ENCODE measurements at places on chromosomes 3 and 15.

DNA sequence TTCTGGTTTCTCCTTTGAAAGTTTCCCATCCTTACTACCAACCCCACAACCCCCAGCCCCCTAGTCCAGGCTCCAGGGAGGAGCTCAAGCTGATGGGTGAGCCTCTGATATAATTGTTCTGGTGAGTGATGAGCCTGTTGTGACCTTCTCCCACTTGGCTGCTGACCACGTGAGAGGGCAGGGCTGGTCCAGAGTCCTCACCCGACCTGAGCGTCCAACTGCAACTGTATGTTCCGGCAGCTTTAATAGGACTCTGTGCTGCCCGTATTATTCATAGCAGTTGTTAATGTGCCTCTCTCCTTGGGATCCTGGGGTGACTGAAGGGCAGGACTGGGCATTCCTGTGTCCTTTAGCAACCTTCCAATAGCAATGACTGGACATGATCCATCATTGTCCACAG lies 56.2 kb downstream of the B3GNT5 start:
- no peak for DNase-seq

GRCh38 chr15:63350178-63350621 lies 31.4 kb downstream of the CA12 start:
- no peak for DNase-seq

DNA sequence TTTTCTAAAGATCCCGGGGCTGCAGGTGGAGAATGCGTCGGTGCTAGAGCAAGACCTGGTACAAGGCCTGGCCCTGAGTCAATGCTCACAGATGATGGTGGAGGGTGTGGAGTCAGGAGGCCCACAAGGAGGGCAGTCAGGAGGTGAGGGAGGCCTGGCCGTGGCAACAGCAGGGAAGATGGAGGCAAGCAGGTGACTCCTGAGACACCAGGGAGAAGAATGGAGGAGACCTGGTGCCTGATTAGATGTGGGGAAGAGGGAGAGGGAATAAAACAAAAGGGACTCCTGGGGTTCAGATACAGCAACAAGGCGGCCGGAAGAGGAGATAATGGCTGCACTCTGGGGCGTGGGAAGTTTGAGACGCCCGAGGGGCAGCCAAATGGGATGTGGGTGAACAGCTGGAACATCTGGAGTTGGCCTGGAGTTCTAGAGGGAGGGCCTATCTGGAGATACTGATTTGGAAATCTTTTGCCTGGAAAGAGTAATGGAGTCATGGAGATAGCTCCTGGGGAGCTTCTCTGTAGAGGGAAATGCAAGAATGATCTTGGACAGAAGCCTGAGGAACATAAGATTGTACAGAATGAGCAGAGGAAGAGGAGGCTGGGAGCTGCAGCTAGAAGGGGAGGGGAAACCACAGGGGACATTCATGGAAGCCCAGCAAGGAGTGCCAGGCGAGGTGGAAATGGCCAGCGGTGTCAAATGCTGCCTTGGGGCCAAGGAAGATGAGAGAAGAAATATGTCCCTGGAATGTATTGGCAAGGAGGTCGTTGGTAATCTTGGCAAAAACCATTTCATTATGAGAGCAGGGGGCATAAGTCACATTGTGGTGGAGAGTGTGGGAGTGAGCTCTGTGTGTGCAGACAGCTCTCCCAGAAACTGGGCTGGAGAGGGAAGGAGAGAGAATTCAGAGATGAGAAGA lies 67.5 kb upstream of the CORO2B start:
- DNase-seq = no peak

DNA sequence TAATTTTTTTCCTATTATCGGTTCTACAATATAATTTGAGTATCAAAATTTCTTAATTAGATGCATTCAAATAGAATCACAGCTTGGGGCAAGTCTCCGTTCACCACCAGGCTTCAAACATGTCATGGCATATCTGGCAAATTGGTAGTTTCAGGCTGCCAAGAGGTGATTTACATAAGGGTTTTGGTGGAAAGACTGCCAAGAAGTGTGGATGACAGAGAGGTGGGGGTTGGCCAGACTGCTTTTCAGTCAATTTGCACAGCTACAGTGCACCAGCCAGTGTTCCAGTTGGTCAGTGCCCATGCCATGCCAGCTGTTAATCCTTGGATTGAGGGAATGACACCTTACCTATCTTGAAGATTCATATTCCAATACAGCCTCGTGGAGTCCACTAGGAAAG lies 8.4 kb upstream of the GSK3B start:
- no peak for DNase-seq

DNA sequence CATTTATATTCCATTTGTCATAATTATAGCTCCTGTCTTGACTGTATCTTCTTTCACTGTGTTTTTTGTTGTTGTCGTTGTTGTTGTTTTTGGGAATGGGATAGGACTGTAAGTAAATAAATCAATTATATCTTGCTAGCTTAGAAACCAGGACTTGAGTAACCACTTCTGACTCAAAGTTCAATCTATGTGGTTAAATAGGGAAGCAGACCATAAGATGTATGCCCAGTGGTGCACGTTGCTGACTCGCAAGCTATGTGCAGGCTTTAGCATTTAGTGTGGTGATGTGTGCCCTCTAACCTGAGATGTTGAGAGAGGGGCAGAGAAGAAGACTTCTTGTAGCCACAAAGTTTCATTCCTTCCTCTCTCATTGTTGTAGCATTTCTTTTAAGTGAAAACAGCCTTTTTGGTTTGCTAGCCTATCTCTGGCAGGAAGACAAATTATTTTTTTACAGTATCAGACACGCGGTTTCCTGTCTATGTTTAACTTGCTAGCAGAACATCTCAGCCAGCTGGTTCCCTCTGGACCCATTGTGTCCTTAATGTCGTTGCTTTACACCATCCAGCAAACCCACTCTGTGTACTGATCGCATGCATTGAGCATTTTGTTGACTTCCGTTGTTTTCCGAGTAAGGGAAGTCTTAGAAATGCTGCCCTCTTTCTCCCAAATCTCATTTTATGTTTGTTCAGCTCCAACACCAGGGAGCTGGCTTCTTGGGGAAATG lies 52.1 kb downstream of the TGFBR2 start:
- DNase-seq = no peak

DNA sequence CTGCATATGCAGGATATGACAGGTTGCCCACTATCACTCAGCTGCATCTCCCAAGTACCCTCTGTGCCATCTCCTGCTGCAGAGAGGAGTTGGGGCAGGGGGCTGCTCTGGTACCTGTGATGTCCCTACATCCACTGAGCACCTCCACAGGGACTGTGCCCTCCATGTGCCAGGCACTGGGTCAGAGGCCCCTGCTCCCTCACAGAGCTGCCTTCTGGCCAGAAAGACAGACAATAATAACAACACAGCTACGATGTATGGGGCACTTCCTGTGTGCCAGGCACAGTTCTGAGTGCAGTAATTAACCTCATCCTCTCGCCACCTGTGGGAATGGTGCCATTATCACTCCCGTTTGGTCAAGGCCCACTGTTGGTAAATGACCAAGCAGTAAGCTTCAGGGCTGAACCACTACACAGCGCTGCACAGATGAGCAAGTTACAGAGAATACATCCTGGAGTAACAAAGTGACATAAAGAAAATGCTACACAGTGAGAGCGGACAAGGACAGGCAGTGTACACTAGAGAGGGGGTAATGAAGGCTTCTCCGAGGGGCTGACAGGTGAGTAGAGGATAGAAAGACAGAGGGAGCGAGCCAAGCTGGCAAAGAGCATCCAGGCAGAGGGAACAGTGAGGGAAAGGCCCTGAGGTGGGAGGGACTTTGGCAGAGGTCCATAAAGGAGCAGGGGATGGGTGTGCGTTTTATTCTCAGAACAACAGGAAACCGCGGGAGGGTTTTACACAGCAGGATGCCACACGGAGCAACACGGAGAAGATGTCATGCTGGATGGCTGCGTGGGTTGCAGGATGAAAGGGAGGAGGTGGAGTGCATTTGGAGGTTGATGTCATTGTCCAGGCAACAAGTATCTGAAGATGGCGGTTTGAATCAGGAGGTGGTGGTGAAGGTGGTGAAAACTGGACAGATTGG lies 13.6 kb downstream of the WNT7A start:
- peak; percentile 45 for DNase-seq

Data from stimulated activated CD4-positive, alpha-beta T cell treated with anti-CD3 and anti-CD28 coated beads, TNF-alpha, amount 100 ng/mL, for 48 hours (primary cell).